ENCODE measurements at places on chromosomes 12 and 14. TPM values are rescaled to one million over a fixed set of nuclear protein-coding genes. Genes with fewer than 3 reads are reported as not detected.

The TMEM119 gene
- 26.0 TPM for polyA plus RNA-seq

- peak; percentile 63 for DNase-seq
- peaks cover 14% of the 10 kb centered on the region for H3K4me1 ChIP-seq
- no peak overlapping the region for H3K27ac ChIP-seq
- H3K27me3 ChIP-seq: no peaks in the 10 kb centered on the region
Observed at GRCh38 chr12:93127582-93128331, 198.7 kb upstream of the EEA1 start.

The CCDC184 gene
- 1.2 TPM for polyA plus RNA-seq

GRCh38 chr12:3350432-3350831, 140.6 kb upstream of the PRMT8 start:
- no peaks in the 10 kb centered on the region for H3K36me3 ChIP-seq
- H3K4me3 ChIP-seq: no peak overlapping the region
- no peak for DNase-seq

DNA sequence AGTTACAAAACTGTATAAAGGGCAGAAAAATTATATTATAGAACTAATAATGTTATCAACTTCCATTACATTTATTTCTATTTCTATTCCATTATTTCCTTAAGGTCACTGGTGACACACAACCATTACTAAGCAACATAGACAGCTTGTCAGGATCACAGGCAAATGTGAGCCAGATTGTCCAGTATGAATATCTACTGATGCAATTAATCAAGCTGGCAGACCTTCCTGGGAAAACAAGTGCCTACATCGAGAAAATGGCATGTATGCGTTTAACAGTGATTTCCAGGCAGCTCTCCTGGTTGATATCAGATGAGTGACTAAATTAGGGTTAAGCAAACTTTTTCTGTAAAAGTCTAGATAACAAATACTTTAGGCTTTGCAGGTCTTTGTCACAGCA, 36.9 kb upstream of the TSPAN8 start:
- DNase-seq: no peak
- no peaks in the 10 kb centered on the region for H3K27me3 ChIP-seq
- H3K27ac ChIP-seq: no peak overlapping the region
- H3K4me3 ChIP-seq: no peak overlapping the region

The ACSS3 gene
- 8.8 TPM for polyA plus RNA-seq

The ADAMTS20 gene
- polyA plus RNA-seq: 0.15 TPM

The SMOC1 gene
- polyA plus RNA-seq: 5.3 TPM

- H3K36me3 ChIP-seq: peaks cover 40% of the 10 kb centered on the region
- H3K27me3 ChIP-seq: no peaks in the 10 kb centered on the region
- peaks cover 18% of the 10 kb centered on the region for H3K4me1 ChIP-seq
- DNase-seq: peak; percentile 32
- no peak overlapping the region for H3K27ac ChIP-seq
Observed at GRCh38 chr14:75972801-75973421, 8.9 kb downstream of the TGFB3 start.

The KLRC4 gene
- polyA plus RNA-seq: not detected

- H3K4me1 ChIP-seq: no peaks in the 10 kb centered on the region
- H3K4me3 ChIP-seq: no peak overlapping the region
- no peak for DNase-seq
- no peak overlapping the region for H3K27ac ChIP-seq
- no peaks in the 10 kb centered on the region for H3K36me3 ChIP-seq
Observed at GRCh38 chr12:25463521-25463920, 89.6 kb downstream of the LMNTD1 start.

GRCh38 chr12:60123557-60123956, 527.7 kb downstream of the SLC16A7 start:
- no peak for DNase-seq
- H3K4me1 ChIP-seq: no peaks in the 10 kb centered on the region
- H3K36me3 ChIP-seq: no peaks in the 10 kb centered on the region
- H3K27ac ChIP-seq: no peak overlapping the region

The PMEL gene
- 1.4 TPM for polyA plus RNA-seq

- H3K27ac ChIP-seq: no peak within 1 kb of the TSS
- peak; percentile 31 for DNase-seq
- no peak within 1 kb of the TSS for H3K4me3 ChIP-seq
- H3K27me3 ChIP-seq: no peaks in the 10 kb centered on the region
- H3K4me1 ChIP-seq: peaks cover 7% of the 10 kb centered on the region
- no peaks in the 10 kb centered on the region for H3K36me3 ChIP-seq
Observed at GRCh38 chr12:120327593-120327992, at the start of gene PLA2G1B. PLA2G1B (minus strand) TSS chr12:120327779; CDS start chr12:120327753, 26 bp downstream.

DNA sequence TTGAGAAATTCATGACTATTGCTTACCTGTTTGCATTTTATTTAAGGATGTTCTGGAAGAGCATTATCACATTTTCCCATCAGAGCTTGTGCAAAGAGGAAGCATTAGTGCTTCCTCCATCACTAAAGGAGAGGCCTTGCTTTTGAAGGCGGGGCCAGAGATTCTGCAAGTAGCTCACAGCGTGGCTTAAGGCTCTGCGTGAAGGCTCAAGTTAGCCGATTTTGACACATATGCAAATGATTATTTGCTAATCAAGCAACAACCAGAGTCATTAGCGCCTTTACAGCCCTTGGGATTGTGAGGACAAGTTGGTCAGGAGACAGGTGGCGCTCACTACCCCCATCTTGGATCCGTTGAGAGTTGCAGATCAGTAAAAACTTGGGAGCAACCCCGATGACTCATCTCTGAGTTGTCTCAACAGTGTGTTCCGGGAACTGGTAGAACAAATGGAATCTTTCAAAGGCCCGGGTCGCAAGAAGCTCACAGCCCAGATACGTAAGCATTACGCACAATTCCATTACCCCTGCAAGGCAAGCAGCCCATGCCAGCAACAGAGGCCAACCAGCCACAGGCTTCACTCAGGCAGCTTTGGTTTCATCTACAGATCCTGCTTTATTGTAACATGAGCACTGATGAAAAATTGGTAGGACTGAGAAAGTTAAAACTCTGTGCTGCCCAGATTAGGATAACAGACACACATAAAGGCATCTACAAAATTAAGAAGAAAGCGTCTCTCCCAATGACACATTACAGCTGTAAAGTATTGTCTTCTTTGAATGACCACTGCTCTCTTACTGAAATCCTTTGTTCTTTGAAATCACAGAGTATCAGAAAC, 34.9 kb upstream of the SPTSSA start:
- peak; percentile 97 for DNase-seq
- H3K36me3 ChIP-seq: no peaks in the 10 kb centered on the region
- no peaks in the 10 kb centered on the region for H3K27me3 ChIP-seq
- peak overlapping the region; percentile 95 for H3K27ac ChIP-seq

The RFLNA gene
- polyA plus RNA-seq: 10.3 TPM

The VRTN gene
- polyA plus RNA-seq: not detected
